CD8-positive, alpha-beta T cell (primary cell): ENCODE measurements at places on chromosomes 1 and 21. TPM values are rescaled to one million over a fixed set of nuclear protein-coding genes. Genes with fewer than 3 reads are reported as not detected.

- no peak for DNase-seq
These were observed 7.0 kb upstream of the KCNE1 start for GRCh38 chr21:34519016-34519415.

GRCh38 chr1:66214901-66215300 is 319.1 kb upstream of the SGIP1 start:
- DNase-seq: peak; percentile 58

DNA sequence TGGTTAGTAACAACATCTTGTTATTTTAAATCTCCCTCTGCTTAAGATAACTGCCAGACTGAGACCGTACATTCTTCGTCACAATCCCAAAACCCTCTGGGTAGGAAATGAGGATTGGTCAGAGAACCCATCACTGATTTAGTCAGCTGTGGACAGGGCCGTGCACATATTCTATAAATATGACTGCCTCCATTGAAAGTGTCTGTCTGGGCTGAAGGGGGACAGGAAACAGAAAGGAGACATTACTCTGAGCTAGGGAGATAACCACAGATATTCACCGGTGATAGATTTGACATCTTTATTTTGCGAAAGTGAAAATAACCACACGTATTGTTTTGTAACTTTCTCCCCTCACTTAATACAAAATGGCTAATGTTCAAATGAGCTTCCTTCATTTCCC is 36.9 kb upstream of the ST6GALNAC5 start:
- DNase-seq: no peak

- no peak for DNase-seq
These were observed 19.5 kb upstream of the TSNAX start for GRCh38 chr1:231508941-231509340.

DNA sequence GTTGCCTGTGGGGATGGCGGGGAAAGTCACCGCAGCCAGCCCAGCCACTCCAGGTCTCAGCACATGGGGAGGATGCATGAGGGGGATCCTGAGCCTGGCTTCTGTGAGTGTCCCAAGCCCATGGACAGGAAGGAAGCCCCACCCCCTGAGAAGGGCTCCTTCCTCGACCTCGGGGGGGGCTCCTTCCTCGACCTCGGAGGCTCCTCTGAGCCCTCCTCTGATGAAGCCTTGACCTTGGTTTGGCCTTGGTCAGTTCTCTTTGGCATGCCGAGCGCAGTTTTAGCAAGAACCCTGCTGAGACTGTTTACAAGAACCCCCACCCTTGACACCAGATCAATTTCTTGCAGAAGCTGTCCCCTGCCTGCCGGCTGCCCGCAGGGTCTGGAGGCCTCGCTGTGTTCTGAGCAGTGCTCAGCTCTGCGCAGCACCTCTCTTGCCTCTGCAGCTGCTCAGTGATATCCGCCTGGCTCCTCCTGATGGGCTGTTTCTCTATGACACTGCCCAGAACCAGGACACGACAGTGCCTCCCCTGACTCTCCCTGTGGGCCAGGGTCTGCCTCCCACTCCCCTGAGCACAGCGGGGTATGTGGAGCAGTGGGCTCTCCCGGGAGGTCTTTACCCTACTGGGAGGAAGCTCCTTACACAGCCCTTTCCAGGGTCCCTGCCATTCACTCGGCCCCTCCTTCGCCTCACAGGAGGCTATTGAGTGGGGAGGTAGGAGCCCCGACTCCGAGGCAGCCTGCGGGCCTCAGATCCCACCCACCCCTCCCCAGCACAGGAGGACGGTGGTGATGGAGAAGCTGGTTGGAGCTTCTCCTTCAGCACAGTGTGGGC is 15.4 kb downstream of the ACTRT2 start:
- DNase-seq: no peak

DNA sequence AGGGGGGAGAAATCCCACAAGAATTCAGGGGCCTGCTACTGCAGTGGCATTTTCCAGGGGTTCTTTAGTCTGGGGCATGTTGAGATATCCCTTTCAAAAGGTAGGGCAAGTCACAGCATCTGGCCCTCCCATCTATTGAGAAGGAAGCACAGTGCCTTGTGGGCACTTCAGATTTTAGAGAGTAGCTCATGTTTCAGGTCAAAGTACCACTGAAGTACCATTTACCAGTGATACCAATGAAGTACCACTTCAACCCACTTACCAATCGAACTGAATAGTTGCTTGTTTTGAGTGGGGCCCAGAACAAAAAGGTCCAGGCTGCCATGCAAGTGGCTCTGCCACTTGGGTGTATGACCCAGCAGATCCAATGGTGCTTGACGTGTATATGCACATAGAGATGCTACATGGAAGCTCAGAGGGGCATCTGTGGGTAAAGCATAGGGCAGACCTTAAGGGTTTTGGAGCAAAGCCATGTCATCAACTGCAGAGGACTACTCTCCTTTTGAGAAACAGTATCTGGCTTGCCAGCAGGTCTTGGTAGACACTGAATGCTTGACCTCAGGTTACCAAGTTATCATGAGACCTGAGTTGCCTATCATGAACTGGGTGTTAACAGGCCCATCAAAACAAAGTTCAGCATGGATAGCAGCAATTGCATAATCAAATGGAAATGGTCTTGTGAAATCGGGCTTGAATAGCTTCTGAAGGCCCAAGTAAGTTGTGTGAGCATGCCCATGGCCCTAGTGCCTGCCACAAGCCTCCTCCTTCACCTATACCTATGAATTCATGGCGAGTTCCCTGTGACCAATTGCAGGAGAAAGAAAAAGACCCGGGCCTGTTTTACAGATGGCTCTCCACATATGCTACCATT is 23.5 kb downstream of the PLA2G2D start:
- DNase-seq: no peak

DNA sequence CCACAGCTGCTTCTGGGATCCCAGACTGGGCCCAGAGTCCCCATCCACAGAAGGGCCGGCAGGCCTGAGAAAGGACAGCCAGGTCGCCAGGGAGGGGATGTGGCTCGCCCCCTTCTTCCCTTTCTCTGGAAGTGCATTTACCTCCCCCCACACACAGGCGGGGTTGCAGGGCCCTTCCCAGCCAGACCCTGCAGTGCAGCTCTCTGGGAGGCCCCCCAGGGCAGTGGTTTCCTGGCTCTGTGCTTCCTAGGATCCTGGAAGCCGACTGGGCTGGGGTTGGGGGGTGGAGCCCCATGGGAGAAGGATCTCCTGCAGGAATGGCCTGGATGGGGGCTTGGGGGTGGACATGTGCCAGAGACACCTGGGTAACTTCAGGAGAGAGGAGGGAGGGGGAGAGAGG is 4.2 kb upstream of the COL6A1 start:
- DNase-seq: no peak

DNA sequence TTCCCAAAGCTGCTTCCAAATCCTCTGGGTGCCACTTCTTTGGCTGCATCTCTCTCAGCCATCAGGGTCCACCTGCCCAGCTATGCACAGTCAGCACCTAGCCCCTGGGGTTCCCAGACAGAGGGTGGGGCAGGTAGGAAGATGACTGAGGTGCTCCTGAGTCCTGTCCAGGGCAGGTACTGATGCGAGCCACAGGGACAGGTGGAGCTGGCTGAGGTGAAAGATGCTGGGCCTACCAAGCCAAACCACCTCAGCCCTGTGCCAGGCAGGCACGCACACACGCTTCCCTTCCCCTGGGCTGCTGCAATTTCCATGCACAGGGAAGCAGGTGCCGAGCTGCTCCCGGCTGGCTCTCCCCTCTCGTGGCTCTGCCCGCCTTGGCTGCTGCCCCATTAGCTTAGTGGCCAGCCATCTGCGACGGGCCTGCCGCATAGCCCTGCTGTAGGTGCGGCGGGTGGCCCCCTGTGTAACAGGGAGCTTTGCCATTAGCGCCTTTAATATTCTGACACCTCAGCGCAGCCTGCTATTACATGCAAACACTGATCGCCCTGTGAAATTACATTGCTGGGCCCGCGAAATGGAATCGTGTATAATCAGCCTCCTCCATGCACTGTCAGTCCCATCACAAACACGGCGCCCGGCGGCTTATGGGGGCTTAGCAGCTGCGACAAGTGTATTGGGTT is 38.9 kb downstream of the DMAP1 start:
- DNase-seq: no peak

DNA sequence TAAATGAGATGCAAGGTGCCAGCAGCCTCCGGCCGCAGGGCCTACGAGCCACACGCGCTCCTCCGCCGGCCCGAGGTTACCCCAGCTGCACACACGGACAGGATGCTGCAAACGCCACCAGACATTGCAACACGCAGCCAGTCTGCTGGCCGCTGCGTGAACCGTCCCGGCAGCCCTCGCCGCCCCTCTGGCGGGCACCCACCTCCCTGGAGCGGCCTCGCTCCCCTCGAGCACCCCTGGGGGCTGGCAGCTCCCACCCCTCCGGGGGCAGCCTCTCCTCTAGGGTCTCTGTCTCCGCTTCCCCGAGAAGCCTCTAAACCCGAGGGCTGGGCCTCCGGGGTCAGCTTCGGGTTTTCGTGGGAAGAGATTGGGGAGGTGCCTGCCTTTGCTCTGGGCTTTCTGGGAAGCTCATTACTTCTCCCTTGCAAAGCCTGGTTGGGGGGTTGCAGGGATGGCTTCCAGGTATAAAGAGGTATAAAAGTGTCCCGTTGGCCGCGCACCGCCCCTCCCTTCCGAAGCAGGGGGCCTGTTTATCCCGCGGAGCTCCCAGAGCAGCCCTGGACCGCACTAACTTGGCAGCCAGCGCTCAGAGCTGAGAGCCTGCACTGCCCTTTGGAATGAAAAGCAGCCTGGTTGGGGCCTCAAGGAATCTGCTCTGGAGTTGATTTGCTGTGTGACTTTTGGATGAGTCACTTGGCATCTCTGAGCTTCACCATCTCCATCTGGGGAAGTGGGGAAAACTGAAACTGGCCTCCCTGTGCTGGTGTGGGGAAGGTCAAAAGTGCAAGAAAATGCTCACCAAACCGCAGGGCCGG is 21.8 kb downstream of the DHRS3 start:
- peak; percentile 36 for DNase-seq

DNA sequence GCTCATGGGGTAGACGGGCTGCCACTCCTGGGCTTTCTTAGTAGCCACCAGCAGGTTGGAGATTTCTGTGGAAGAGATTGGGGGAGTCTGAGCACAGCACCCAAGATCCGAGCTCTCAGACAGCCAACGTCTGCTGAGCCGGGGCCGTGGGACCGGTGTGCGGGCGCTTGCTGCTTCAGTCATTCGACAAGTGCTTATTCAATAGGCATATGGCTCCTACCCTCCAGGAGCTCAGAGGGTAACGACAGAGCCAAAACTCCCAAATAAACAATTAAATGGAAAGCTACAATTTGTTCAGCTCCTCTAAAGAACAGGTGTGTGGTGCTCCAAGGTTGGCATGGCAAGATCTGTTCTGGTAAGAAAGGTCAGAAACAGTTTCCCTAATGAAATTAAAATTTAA is 106.0 kb downstream of the RAVER2 start:
- no peak for DNase-seq

GRCh38 chr1:112935461-112936111 is 20.4 kb downstream of the SLC16A1 start:
- no peak for DNase-seq

- no peak for DNase-seq
These were observed 2.4 kb upstream of the PROX1 start for GRCh38 chr1:213985209-213986019.

DNA sequence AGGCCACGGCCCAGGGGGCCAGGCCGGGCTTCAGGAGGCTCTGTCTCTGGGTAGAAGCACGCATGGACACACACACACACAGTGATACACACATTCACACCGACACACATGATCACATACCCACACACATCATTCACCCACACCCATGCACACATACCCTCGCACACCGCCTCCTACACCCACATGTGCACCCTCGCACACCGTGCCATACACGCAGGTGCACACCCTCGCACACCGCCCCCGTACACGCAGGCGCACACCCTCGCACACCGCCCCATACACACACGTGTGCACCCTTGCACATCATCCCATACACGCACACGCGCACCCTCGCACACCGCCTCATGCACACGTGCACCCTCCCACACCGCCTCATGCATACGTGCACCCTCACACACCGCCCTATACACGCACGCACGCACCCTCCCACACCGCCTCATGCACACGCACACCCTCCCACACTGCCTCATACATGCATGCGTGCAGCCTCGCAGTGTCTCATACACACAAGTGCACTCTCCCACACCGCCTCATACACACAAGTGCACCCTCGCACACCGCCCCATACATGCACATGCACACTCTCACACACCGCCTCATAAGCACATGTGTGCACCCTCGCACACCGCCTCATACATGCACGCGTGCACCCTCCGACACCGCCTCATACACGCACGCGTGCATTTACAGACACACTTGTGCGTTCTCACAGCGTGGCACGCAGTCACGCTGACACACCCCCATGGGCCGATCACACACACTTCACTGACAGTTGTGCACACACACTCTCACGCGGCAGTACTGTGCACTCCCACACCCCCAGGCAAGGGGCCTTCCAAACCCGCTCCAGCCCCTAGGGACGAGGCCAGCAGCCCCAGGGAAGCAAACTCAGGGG is 128.1 kb downstream of the SIK1 start:
- DNase-seq: no peak

GRCh38 chr21:43973634-43973955 is 38.5 kb upstream of the TRAPPC10 start:
- no peak for DNase-seq

- peak; percentile 95 for DNase-seq
These were observed at the start of gene QSOX1 for GRCh38 chr1:180154325-180155181. Gene QSOX1 (plus strand): TSS chr1:180154869. CDS start chr1:180154908, 39 bp downstream.

DNA sequence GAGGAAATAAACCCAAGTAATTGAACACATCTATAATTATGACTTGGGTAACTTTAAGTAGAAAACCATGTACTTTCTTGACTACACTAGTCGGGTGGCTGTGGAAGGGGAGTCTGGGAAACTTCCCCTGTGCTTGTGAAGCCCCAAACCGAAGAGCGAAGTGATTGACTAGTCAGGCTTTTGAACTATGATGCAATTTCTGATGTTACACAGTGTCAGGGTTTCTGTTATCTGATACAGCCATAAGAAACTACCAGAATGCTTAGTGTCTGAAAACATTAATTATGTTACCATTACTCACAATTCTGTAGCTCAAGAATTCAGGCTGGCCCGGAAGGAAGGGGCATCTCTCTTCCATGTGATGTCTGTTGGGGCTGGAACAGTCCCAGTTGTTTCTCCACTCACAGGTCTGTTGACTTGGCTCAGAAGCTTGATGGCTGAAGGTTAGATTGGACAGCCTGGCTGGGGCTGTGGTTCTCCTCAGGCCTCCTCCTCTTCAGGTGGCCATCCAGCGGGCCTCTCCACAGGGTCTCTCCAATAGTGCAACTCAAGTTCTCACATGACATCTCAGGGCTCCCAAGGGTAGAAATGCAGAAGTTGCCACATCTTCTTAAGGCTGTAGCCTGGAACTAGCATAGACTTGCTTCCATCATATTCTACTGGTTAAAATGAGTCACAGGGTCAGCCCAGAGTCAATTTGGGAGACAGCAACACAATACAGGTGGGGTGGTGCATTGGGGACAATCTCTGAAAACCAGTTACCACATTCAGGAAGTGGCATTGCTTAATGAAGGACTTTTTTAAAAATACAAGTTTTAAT is 8.3 kb upstream of the C8B start:
- no peak for DNase-seq

GRCh38 chr1:222390181-222390580 is 157.7 kb downstream of the HHIPL2 start:
- no peak for DNase-seq

The UTS2 gene
- total RNA-seq: 0.60 TPM

The GBP1 gene
- 20.8 TPM for total RNA-seq
